ENCODE measurements at places on chromosomes 13 and 19. TPM values are rescaled to one million over a fixed set of nuclear protein-coding genes. Genes with fewer than 3 reads are reported as not detected.

The SBK3 gene
- total RNA-seq: not detected

The SHISA7 gene
- 0.16 TPM for total RNA-seq

The ZNF729 gene
- not detected for total RNA-seq

The ZNF429 gene
- total RNA-seq: 21.9 TPM

The NKG7 gene
- total RNA-seq: 1.3 TPM

The ZNF607 gene
- 14.0 TPM for total RNA-seq

The CD209 gene
- total RNA-seq: 6.2 TPM

The ATP12A gene
- total RNA-seq: 0.42 TPM

- DNase-seq: no peak
These were observed 8.7 kb downstream of the CELF5 start for GRCh38 chr19:3233116-3233515.

DNA sequence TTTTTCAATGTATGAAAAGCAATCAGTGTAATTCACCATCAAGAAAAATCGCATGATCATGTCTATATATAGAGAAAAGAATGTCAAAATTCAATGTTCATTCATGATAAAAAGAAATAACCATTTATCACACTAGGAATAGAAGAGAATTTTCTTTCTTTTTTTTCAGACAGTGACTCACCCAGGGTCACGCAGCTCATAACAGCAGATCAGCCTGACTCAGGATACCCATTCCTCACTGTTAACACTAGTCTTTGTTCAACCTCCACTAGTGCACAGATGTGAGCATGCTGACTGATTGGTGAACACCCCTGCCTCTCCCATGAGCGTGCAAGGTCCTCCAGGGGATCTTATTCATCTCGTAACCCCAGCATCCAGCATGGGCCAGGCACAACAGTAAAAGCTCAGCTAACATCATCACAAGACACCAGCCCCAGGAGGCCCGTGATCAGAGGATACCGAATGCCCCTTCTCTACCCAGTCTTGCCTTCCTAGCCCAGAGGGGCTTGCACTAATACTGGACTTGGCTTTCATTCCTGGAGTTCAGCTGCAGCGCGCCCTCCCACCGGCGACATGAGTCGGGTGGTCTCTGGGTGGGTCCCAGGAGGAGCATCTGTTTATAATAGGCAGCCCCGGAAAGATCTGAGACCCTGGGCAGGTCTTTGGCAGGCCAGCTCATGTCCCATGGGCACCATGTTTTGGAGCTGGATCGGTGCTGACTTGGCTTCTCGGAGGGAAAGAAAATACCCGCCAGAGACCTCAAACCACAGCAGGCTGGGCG, 539.5 kb upstream of the SLC10A2 start:
- no peak for DNase-seq

- DNase-seq: no peak
These were observed 299.5 kb downstream of the ZNF536 start for GRCh38 chr19:30671622-30672051.

DNA sequence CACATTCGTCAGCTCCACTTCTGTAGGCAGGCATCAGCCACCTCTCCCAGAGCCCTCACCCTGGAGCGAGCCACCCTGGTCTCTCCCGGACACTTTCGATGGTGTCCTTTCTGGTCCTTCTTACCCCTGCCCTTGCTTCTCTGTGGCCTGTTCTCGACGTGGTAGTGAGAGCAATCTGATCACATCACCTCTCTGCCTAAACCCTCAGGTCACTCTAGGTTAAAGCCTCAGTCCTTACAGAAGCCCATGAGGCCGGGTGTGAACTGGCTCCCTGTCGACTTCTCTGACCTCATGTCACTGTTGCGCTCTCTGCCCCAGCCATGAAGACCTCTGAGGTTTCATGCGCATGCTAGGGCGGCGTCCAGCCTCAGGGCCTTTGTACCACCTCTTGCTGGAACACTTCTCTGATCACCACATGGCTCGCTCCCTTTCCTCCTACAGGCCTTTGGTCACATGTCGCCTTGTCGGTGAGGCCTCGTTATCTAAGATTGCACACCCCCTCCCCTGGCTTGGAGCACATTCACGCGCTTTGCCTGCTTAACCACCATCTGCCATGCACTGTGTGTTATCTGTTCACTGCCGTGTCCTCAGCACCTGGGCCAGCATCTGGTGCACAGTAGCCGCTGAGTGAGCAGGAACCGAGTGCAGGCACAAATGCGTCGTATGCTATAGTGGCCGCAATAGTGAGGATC, 101.5 kb downstream of the DPF1 start:
- DNase-seq: no peak

GRCh38 chr19:10454267-10454666, 33.9 kb downstream of the PDE4A start:
- DNase-seq: no peak

GRCh38 chr19:1961000-1961883, 20.3 kb downstream of the CSNK1G2 start:
- DNase-seq: no peak

- DNase-seq: no peak
These were observed 77.3 kb downstream of the OLFM4 start for GRCh38 chr13:53105890-53106289.

DNA sequence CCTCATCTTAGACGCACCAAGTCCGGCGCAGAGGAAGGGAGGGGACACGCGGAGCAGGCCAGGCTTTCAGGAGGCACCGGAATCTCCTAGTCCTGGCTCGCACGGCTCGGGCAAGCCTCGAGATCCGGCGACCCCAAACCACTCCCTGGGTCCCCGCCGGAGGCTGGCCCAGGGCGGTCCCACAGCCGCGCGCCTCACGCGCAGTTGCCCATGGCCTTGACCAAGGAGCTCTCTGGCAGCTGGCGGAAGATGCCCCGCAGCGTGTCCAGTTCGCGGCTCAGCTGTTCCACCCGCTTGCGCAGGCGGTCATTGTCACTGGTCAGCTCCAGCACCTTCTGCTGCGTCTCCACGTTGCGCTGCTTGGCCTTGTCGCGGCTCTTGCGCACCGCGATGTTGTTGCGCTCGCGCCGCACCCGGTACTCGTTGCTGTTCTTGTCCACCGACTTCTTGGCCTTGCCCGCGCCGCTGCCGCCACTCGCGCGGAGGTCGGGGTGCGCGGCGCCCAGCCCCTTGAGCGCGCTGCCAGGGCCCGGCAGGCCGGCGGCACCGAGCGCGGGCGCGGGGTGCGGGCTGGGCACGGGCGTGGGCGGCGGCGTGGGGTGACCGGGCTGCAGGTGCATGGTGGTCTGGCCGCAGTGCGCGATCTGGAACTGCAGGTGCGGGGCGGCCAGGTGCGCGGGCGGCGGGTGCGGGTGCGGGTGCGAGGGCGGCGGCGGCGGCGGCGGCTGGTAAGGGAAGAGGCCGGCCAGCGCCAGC, 1.0 kb downstream of the CEBPA start:
- DNase-seq: no peak

- DNase-seq: no peak
These were observed 49.9 kb downstream of the SLC7A9 start for GRCh38 chr19:32819419-32820400.

DNA sequence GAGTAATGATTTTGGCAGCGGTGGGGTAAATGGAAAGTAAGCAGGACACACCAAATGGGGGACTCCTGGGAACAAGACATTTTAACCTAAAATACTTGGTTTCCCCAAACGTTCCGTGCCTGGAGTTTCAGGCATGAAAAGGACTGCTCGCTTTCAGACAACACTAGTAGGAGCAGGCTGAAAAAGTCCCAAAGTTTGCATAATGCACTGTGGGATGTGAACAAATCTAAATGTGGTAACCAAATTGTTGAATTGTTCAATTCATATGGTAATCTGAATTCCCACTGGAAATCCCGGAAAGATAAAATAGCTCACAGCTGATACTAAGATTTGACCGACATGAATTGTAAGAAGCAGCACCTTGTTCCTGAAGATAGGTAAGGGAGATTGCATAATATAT, 467.2 kb upstream of the ARGLU1 start:
- no peak for DNase-seq

DNA sequence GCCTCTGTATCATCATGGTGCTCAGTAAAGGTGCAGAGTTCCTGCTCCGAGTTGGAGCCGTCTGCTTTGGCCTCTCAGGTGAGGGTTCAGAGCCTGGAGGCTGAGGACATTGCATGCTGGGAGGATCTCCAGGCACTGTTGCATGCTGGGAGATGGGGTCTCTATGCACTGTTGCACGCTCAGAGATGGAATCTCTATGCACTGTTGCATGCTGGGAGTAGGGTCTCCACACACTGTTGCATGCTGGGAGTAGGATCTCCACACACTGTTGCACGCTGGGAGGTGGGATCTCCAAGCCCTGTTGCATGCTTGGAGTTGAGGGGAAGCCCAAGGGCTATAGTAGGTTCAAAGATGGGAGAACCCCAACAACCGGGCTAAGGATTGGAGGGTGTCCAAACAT, 8.3 kb downstream of the CACNG6 start:
- no peak for DNase-seq

GRCh38 chr19:47820410-47820809, 1.3 kb upstream of the CRX start:
- DNase-seq: no peak

Measured in urinary bladder (tissue), 4 donors.